ENCODE measurements at places on chromosomes 7 and 10. TPM values are rescaled to one million over a fixed set of nuclear protein-coding genes. Genes with fewer than 3 reads are reported as not detected.

ADRB1 gene
- not detected for total RNA-seq

TBX20 gene
- 8.3 TPM for total RNA-seq

ASZ1 gene
- total RNA-seq: not detected

MTPN gene
- 124 TPM for total RNA-seq

SVIL gene
- total RNA-seq: 47.0 TPM

SLC26A4 gene
- 0.24 TPM for total RNA-seq

THNSL1 gene
- 2.1 TPM for total RNA-seq

CHAT gene
- not detected for total RNA-seq

GBF1 gene
- 58.5 TPM for total RNA-seq

ZPBP gene
- total RNA-seq: not detected

ADAM12 gene
- 168 TPM for total RNA-seq
